ENCODE measurements at places on chromosomes 3 and 15. TPM values are rescaled to one million over a fixed set of nuclear protein-coding genes. Genes with fewer than 3 reads are reported as not detected.

The ANKUB1 gene
- not detected for total RNA-seq

DNA sequence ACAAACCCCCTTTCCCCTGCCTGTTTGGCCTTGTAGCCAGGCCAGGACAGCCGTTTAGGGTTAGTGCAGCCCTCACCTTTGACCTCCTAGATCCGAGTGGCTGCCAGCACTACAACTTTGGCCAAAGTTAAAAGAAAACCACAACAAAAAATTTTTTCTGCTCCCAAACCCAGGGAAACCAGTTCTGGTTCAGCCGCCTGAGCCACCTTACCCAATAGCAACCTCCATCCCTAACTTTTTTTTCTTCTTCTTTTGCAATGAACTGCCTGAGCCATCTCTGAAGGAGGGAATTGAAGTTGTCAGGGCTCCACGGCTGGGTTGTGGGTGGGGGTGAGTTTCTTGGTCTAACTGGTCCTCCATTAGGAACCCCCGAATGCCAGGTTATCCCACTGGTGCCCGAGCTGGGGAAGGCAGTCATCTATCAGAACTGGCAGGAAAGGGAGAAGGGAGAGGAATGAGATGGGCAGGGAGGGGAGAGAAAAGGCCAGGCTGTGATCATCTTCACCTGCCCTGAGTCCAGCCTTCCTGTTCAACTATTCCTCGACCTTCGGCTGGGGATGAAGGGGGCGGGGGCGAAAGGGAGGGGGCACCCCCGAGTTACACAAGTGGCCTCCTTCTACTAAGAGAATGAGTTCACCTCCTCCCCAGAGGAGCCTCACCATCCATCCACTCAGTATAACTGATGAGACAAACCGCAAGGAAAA is 6.2 kb upstream of the NR2F2 start:
- DNase-seq = peak; percentile 23

DNA sequence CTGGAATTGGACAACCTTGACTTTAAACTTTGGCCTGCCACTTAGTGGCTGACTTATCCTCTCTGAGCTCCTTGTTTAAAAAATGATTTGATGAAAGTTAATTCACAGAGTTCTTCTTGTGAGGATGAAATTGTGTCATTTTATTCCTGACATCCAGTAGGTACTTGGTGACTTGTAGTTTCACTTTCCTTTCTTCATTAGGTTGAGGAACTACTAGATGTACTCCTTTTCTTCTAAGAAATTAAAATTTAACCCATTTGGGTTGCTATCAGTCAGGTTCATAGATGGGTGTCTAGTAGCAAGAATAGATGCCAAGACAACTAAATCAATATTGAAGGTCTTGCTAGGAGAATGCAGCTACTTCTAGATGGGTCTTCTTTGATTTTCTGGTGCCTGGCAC is 5.2 kb downstream of the NR1D2 start:
- no peak for DNase-seq

The CCK gene
- total RNA-seq = not detected

GRCh38 chr3:16060945-16061344 is 113.5 kb upstream of the GALNT15 start:
- DNase-seq = no peak

GRCh38 chr15:78209646-78210348 is 24.6 kb downstream of the ACSBG1 start:
- DNase-seq = no peak

DNA sequence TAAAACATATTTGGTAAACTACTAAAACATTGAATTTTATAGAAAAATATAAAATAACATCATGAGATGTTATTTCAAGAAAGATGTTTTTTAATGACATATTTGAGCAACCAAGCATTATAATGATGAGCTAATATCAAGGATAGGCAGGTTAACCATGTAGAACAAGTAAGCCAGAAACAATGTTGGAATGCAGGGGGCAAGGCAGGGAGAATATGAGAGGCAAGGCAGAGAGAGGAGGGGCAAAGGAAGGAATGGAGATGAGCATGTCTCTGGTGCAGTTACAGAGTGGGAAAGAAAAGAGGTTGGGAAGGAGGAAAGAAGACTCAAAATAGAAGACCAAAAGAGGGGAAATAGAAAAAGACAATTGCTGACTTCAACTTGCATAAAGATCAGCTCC is 390.4 kb downstream of the MCTP2 start:
- no peak for DNase-seq

DNA sequence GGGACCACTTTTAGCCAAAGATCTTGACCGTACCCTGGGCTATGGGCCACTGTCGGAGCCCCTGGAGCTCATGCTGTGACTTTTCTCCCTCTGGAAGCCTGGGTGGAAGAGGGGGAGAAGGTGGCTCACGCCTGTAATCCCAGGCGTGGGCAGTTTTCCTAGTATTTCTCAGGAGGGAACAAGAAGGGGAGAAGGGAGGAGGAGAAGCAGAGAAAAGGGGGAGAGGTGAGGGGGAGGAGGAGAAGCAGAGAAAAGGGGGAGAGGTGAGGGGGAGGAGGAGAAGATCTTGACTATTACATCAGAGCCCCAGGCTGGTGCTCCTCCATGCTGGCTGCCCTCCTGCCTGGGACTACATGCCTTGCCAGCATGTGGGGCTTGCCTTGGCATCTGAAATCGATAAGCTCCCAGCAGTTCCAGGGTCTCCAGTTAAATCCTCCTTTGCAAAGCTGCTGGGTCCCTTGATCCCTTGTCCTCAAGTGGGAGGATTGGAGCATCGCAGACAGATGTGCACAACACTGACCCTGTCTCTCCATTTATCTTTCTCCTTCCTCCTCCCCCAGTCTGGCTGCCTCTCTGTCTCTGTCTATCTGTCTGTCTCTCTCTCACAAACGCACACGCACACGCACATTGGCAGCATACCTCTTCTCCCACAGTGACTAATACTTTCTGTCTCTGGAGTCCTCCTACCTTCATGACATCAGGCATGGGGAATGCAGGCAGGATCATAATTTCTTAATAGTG is 41.6 kb downstream of the MRAS start:
- no peak for DNase-seq

GRCh38 chr15:78457101-78457500 is 19.1 kb downstream of the IREB2 start:
- DNase-seq = no peak

The ILDR1 gene
- not detected for total RNA-seq

The PLA1A gene
- total RNA-seq = not detected

DNA sequence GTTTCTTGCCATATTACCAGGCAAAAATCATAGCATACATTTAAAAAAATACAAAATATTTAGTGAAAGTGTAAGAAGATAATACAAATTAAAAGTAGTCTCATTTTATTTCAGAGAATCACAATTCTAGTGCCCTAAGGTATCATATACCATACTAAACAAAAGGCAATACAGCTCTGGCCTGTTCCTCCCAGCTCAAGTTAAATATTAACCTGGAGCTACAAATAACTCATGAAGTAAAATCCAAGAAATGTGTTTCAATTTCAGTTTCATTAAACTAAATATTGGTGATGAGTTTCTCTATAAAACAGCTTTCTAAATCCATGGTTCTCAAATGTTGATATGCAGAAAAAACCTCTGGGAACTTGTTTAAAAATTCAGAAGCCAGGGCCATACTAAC is 67.7 kb downstream of the INO80 start:
- DNase-seq = no peak

DNA sequence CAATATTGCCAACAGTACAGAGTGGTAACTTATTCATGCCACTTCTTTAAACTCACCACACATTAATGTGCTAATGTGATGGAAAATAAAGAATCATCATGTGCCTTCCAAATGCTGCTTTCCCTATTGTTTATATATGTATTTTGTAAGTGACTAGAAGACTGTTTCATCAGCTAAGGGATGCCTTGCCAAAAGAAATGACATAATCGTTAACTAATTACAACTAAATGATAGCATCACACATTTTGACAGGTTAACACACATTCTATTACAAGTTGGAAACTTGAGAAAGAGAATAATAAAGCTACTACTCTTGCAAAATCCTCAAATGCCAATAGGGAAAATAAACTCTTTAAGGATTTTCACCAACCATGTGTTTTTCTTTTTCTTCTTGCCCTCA is 329.9 kb upstream of the AGTR1 start:
- no peak for DNase-seq
